ENCODE measurements at places on chromosomes 3 and 15.
A peak's percentile ranks its signal among the peaks of the same experiment; 100 is the strongest.

DNA sequence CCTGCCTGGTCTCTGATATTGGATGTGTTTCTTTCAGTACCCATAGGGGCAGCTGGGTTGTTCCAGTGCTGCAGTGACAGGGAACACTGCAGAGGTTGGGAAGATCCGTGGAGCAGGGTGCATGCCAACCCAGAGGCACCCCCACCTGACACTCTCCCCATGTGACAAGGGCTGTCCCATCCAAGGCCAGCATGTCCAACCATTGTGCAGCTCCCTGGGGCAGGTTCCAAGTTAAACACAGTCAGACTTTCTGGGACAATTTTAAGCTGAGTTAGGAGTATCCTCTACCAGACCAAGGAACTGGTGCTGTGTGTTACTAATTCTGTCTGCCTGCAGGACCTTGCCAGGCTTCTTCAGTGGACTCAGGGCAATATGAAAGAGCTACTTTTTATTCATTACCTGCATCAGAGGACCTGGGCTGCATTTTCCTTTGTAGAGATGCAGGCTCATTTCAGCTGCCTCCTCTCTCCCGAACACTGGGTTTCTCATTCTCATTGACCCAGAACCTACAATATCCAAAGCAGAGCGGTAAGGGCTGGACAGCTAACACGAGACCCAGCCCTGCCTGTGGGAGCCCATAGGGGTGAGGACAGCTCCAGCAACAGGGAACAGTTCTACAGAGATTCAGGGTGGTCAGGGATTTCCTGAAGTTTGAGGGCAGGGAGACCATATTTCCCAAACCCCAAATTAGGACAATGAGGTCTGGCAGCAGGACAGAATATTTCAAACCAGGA is 72.7 kb downstream of the SPSB4 start:
- no peak for DNase-seq

DNA sequence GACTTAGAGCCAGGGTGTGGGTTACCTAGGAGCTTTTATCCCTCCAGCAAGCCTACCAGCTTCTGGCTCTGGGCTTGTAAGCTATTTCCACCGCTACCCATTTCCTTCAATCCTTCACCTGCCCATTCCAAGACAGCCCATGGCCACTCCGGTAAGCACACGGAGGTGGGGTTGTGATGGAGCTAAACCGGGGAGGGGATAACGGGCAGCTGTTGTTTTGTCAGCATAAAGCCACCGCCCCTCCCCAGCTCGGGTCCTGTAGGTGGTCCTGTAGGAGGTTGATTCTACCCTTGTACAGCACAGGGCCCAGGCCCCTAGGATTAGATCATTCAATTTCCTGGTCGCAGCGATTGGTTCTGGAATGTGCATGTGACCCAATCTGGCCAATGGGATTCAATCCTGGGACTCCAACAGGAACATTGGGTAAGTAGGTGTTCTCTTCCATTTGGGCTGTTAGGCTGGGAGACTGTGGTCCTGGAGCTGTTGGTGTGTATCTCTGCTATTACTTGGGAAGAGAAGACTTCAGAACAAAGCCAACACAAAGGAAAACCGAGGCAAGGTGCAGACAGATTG is 150.6 kb downstream of the RAB11A start:
- DNase-seq = no peak

GRCh38 chr15:100202309-100202960 is 139.3 kb downstream of the ADAMTS17 start:
- no peak for DNase-seq

DNA sequence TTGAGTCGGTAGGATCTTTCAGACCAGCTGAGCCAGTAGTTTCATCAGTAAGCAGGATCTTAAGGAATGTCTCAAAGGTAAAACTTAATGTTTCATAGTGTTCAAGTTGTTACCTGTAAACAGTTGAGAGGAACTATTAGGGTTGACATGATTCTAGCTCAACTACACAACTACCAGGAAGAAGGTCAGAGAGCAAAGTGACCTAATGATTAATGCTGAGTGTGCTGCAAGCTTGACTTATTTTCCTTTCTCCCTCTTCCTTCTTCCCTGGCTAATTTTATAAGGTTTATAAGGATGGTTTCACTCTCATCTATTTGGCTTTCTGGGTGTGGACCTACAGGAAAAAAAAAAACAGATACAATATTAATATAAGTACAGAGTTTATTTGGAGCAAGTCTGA is 30.2 kb upstream of the LHFPL4 start:
- no peak for DNase-seq

DNA sequence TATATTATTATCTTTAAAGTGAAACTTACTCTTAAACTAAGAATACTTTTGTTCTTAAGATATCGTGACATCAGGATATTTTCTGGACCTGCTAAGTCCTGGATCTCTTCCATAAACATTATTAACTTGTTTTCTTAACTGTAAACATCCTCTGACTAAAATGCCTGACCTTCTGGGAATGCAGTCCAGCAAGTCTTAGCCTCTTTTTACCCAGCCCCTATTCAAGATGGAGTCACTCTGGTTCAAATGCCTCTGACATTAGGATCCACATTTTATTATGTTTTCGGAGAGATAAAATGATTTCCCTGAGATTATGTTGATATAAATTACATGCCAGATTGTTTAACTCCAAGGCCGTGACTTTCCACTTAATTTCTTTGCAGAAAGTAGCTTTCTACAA is 37.6 kb downstream of the OSTN start:
- no peak for DNase-seq

DNA sequence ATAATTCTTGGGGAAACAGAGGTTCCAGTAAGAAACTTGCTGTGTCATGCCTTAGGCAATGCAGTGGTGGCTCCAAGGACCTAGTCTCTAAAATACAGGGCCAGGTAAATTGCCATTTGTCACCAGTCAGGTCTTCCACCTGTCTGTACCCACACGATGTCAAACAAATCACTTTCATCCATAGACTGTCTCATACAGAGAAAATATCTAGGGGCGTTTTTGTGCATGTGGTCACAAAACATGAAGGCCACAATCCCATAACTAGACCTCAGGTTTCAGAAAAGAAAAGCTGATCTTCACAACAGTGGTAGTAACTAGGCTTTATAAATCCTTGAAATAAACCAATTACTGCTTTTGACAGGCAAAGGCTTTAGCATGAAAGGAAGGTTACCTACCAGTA is 92.3 kb downstream of the SLC9A9 start:
- no peak for DNase-seq

GRCh38 chr3:156368189-156368588 is 186.7 kb downstream of the SSR3 start:
- no peak for DNase-seq

DNA sequence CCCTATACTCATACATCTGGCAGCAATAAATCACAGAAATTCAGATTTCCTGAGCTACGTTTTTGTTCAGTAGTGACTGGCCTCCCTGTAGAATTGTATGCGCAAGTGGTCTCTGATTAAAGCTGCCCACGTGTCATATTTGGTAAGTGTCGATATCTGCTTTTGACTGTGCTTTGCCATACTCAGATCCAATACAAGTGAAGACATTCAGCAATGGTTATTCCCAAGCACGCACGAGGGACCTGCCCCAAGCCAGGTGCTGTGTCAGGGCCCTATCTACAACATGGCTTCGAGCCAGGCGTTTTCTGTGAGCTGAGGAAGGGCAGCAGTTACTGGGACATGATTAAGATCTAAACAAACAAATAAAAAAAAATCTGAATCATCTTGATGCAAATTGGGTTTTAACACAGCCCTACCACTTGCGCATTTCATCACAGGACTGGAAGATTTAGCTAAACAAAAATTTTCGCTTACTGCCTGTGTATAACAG is 47.2 kb upstream of the ICE2 start:
- peak; percentile 6 for DNase-seq

DNA sequence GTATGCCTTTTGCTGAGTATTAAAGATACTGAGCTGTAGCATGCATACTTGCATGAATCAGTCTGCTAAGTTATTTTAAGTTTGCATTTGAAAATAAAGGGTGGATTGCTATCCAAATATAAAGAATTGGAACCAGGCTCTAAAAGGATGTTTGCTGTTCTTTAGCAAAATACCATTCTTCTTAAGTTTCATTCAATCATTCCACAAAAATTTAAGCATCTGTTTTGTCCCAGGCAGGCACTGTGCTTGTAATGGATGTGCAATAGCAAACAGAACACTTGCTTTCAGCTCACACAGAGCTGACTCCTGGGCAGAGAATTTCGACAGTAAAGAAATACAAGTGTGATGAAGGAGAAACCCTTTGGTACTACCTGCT is 151.1 kb downstream of the PGPEP1L start:
- no peak for DNase-seq

- no peak for DNase-seq
Observed at GRCh38 chr3:63168179-63168578, 109.9 kb upstream of the SYNPR start.

DNA sequence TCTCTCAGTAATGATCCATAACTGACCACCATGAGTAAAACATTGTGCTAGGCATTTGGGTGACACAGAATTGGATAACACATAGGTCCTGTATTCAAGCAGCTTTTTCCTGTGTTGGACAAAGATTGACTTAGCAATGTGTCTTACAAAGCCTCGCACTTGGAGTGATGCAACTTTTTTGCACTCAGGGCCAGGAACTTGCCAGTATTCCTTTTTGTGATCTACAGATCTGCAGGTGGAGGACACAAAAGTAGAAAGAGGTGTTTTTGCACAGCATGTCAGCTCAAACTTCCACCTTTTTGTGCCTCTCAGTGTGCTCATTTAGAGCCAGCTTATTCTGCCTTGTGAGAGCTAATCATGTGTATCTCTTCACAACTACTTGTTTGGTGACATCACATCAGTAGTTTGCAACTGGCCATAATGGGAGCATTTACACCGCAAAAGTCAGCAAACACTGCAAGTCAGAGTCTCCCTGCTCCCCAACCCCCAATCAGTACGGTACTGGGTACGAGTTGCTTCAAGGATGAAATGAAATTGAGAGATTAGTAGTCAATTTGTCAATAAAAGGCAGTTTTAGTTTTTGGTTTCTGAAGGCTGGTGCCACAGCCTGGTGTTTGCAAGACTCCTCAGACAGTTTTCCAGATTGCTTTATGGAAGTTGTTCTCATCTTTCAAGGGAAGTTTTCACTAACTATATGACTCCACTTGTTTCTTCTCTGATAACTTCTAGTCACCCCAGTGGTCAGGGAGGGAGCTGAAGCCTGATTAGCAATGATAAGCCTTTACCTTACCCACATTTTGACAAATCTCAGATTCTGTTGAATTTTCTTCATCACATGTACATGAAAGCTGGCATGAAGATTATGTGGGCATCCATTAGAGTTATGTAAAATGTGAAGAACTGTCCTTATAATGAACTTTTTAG is 149.1 kb downstream of the PDCD6IP start:
- DNase-seq = no peak

DNA sequence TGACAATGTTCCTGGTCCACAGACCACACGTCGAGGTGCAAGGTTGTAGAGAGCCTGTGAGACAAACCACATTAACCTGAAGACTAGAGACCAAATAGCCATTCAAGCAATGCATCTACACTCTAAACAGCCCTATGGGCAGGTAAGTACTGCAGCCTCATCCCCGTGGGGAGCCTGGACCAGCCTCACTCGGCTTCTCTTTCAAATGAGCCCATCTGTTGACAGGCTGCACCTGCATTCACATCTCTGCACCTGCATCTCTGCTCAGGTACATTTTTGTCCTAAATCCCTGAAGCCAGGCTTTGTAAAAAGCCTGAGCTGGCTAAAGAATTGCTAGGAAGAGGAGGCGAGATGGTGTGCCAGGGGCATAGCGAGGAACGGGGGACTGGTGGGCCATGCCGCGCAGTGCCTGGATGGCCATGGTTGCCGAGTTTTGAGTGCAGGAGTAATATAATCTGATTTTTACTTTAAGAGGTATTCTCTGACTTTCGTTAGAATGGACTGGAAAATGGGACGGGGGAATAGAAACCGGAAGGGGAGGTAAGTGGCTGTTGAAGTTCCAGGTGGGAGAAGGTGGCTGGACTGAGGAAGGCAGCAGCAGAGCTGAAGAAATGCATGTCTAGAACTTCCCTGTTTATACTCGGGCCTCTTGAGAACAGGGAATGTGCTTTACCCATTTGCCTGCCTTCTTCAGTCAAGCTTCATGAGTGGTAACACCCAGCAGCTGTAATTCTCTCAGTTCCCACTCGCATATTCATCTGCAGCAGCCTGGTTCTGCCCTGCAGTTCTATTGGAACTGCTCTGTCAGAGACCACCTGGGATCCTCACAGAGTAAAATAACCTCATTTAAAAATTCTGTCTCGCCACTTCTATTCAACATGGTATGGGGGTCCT is 226.4 kb downstream of the OPA1 start:
- DNase-seq = no peak

DNA sequence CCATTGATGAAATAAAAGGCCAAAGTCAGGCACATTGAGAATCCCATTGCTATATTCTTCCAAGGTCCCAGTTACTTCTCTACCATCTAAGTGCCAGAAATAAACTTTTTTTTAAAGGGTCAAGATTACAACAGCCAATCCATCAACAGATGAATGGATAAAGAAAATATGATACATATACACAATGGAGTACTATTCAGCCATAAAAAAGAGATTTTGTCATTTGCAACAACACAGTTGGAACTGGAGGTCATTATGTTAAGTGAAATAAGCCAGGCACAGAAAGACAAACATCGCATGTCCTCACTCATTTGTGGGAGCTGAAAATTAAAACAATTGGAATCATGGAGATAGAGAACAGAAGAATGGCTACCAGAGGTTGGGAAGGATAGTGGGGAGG is 25.5 kb downstream of the ULK4 start:
- no peak for DNase-seq

GRCh38 chr3:43496740-43497375 is 125.0 kb downstream of the ANO10 start:
- DNase-seq = no peak

DNA sequence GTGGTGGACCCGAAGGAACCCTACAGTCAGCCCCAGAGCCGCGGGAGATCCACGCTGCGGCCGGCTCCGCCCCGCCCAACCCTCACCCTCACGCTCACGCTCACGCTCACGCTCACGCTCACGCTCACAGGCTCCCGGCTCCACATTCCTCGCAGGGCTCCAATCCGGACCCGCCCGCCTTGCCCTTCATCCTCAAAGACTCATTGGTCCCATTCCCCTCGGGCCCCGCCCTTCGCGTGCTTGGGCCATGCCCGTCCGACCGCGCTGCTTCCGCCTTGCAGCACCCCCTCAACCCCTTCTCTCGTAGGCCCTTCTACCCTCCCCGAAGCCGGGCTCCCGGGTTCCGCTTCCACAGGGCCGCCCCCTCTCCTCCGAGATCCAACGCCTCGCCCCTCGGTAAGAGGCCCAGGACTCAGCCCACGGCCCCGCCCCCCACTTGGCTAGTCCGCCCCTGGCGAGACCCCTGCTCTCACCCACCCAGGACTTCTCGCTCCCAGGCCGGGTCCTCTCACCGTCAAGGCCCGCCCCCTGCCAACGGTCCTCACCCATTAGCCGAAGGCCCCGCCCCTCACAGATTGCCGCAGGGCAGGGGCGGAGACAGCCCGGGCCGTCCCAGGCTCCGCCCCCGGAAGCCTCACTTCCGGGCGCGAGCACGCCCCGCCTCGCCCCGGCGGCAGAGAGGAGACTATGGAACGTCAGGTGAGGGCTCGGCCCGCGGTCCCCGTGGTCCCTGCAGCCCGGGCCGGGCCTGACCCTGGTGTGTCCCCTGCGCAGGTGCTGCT is at the start of gene APEH:
Gene APEH, plus strand, starts transcription at position 637 of the 782 bp plus-strand sequence. Its CDS starts 51 bp downstream, at position 688.
- DNase-seq = peak; percentile 95
